Activated CD8-positive, alpha-beta memory T cell treated with anti-CD3 and anti-CD28 coated beads, Interleukin-2, amount 50 U/mL, for 4 hours (primary cell): ENCODE measurements at places on chromosomes 1 and 21.

GRCh38 chr1:110718452-110718851 is 43.7 kb upstream of the KCNA3 start:
- DNase-seq, result no peak

- DNase-seq, result no peak
Measured at GRCh38 chr1:178371235-178371634, 125.5 kb downstream of the CLEC20A start.

- no peak for DNase-seq
Measured at GRCh38 chr1:173467426-173467825, 9.7 kb upstream of the PRDX6 start.

GRCh38 chr1:227440182-227440581 is 121.9 kb upstream of the CDC42BPA start:
- no peak for DNase-seq

GRCh38 chr1:182359645-182360044 is 31.9 kb downstream of the GLUL start:
- no peak for DNase-seq
